Activated CD4-positive, alpha-beta memory T cell treated with anti-CD3 and anti-CD28 coated beads, Interleukin-2, amount 10 ng/mL, durations not matched to agents 7 days and 5 days (primary cell): ENCODE measurements at places on chromosomes 5 and 9. TPM values are rescaled to one million over a fixed set of nuclear protein-coding genes. Genes with fewer than 3 reads are reported as not detected.
A peak's percentile ranks its signal among the peaks of the same experiment; 100 is the strongest.

GRCh38 chr5:179716286-179716685, 16.3 kb upstream of the MAML1 start:
- H3K4me1 ChIP-seq: peaks cover 14% of the 10 kb centered on the region
- no peaks in the 10 kb centered on the region for H3K27me3 ChIP-seq
- DNase-seq: no peak
- peak overlapping the region; percentile 48 for H3K27ac ChIP-seq
- H3K36me3 ChIP-seq: peaks cover 61% of the 10 kb centered on the region

GRCh38 chr9:126052791-126053190, 273.8 kb upstream of the MVB12B start:
- H3K27ac ChIP-seq: no peak overlapping the region
- no peak for DNase-seq
- peaks cover 5% of the 10 kb centered on the region for H3K27me3 ChIP-seq
- H3K36me3 ChIP-seq: no peaks in the 10 kb centered on the region
- no peaks in the 10 kb centered on the region for H3K4me1 ChIP-seq

DNA sequence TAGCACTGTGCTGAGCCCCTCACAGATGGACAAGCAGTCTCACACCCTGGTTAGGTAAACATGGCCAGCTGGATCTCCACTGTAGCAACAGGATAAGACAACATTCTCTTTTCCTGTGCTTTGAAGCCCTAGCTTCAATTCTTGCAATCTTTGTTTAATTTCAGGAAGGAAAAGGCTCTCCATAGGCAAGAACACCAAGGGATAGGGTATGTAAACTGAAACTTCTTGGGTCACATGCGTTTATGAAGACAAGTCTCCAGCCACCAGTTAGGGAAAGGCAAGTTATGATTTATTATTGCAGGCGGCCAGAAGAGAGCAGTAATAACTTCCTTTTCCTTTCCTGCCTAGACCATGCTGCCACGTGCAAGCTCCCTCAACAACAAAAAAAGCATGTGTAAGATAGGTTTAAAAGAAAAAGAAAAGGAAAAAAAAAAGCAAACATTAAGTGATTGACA, 50.1 kb upstream of the POU5F2 start:
- no peak overlapping the region for H3K27ac ChIP-seq
- no peak overlapping the region for H3K4me3 ChIP-seq
- H3K27me3 ChIP-seq: no peaks in the 10 kb centered on the region
- H3K36me3 ChIP-seq: no peaks in the 10 kb centered on the region
- no peak for DNase-seq
- H3K4me1 ChIP-seq: no peaks in the 10 kb centered on the region

GGTA1 gene
- not detected for total RNA-seq

DNA sequence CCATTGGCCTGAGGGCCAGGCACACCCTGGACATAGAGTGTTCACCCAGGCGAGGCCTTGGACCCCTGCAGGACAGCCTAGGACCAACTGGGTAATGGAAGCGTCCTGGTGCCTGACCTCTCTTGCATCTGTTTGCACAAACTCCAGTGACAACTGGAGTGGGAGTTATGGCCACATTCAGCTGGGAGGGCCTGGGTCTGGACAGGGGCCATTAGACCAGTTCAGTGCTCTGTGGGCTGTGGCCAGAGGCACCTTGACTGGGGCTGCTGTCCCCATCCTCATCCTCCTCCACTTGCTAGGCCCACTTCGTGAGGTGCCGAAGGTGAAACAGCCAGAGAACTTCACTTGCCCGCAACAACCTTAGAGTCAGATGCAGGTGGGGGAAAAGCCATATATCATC, 372.7 kb upstream of the IRX1 start:
- no peak overlapping the region for H3K4me3 ChIP-seq
- H3K27ac ChIP-seq: no peak overlapping the region
- DNase-seq: no peak
- no peaks in the 10 kb centered on the region for H3K36me3 ChIP-seq
- no peaks in the 10 kb centered on the region for H3K27me3 ChIP-seq

GRCh38 chr9:8062459-8062858, 262.9 kb upstream of the DMAC1 start:
- no peaks in the 10 kb centered on the region for H3K27me3 ChIP-seq
- no peak overlapping the region for H3K27ac ChIP-seq
- no peaks in the 10 kb centered on the region for H3K4me1 ChIP-seq
- DNase-seq: no peak
- no peaks in the 10 kb centered on the region for H3K36me3 ChIP-seq

OR1J2 gene
- not detected for total RNA-seq

GRCh38 chr9:38284039-38284575, 108.4 kb upstream of the ALDH1B1 start:
- no peak overlapping the region for H3K4me3 ChIP-seq
- no peaks in the 10 kb centered on the region for H3K27me3 ChIP-seq
- no peaks in the 10 kb centered on the region for H3K36me3 ChIP-seq
- no peak for DNase-seq
- H3K4me1 ChIP-seq: peaks cover 16% of the 10 kb centered on the region

- no peaks in the 10 kb centered on the region for H3K27me3 ChIP-seq
- no peaks in the 10 kb centered on the region for H3K4me1 ChIP-seq
- H3K36me3 ChIP-seq: no peaks in the 10 kb centered on the region
- DNase-seq: no peak
Measured at GRCh38 chr5:27458287-27458686, 419.9 kb upstream of the CDH9 start.

TOR2A gene
- 23.3 TPM for total RNA-seq

DNA sequence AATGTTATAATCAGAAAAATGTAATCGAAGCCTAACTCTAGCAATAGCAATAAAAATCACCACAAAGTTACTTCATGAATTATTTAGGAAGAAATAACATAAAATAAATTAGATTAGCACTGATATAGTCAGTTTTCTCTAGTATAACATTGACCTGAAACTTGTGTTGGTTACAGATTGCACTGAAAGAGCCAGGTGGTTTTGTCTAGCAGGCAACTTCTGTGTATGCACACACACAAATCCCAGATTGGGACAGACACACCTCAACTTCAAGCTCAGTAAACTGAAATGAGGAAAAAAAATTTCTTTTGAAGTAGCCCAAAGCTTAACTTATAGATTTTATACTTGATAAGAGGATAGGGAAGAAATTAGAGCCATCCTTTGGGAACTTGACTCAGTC, 129.3 kb downstream of the EFNA5 start:
- peaks cover 4% of the 10 kb centered on the region for H3K27me3 ChIP-seq
- H3K4me1 ChIP-seq: peaks cover 3% of the 10 kb centered on the region
- H3K27ac ChIP-seq: no peak overlapping the region
- no peak for DNase-seq
- no peaks in the 10 kb centered on the region for H3K36me3 ChIP-seq
- no peak overlapping the region for H3K4me3 ChIP-seq

GPX8 gene
- not detected for total RNA-seq

GRCh38 chr5:60577116-60577515, 122.8 kb downstream of the DEPDC1B start:
- H3K36me3 ChIP-seq: peaks cover 7% of the 10 kb centered on the region
- no peaks in the 10 kb centered on the region for H3K27me3 ChIP-seq
- no peak for DNase-seq
- H3K4me3 ChIP-seq: no peak overlapping the region
- no peaks in the 10 kb centered on the region for H3K4me1 ChIP-seq

OR1Q1 gene
- total RNA-seq: not detected

DNA sequence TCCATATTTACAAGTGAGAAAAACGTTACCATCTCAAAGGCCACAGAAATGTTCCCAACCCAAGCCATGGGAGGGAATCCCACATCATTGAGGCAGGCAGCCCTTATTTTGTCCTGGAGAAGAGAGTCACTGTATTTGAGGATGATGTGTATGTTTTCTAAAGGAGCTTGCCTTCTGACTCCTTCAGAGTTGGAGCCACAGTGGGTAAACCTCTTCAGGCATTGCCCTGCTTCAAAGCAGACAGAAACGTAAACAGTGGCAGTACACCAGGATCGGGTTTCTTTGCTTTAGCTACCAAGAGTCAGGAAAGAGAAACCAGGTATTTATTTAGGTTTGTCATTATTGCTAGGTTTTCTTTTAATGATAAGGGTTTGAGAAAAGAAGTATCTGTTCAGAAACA, 45.7 kb downstream of the MUSK start:
- DNase-seq: no peak
- no peaks in the 10 kb centered on the region for H3K36me3 ChIP-seq
- no peaks in the 10 kb centered on the region for H3K4me1 ChIP-seq
- no peaks in the 10 kb centered on the region for H3K27me3 ChIP-seq

SLC1A3 gene
- total RNA-seq: not detected

- no peaks in the 10 kb centered on the region for H3K4me1 ChIP-seq
- H3K4me3 ChIP-seq: no peak overlapping the region
- peaks cover 19% of the 10 kb centered on the region for H3K27me3 ChIP-seq
Measured at GRCh38 chr5:127812570-127812969, 109.4 kb downstream of the CCDC192 start.

GRCh38 chr5:34021334-34021733, 13.5 kb upstream of the AMACR start:
- peaks cover 25% of the 10 kb centered on the region for H3K36me3 ChIP-seq
- H3K27me3 ChIP-seq: no peaks in the 10 kb centered on the region
- peak overlapping the region; percentile 80 for H3K27ac ChIP-seq
- peaks cover 33% of the 10 kb centered on the region for H3K4me1 ChIP-seq
- no peak for DNase-seq

DNA sequence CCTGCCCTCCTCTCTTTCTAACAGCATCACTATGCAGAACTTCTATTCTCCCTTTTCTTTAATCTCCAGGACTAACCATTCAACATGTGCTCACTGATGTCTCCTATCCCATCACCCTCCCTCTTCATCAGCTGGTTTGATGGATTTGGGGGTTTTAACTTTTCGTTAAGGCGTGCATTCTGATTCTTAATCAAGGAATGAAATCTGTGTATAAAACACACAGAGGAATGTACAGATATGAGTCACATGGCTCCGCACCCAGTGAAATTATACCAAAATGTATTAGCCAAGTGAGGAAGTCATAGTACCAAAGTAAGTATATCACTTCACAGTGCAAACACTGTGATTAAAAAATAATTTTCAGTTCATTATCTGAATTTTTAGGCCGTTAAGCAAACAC, 35.2 kb downstream of the MARCHF11 start:
- H3K27me3 ChIP-seq: no peaks in the 10 kb centered on the region
- H3K27ac ChIP-seq: no peak overlapping the region
- no peak for DNase-seq
- no peaks in the 10 kb centered on the region for H3K36me3 ChIP-seq

- no peak for DNase-seq
- no peaks in the 10 kb centered on the region for H3K36me3 ChIP-seq
- H3K27me3 ChIP-seq: no peaks in the 10 kb centered on the region
- H3K4me3 ChIP-seq: no peak overlapping the region
Measured at GRCh38 chr9:29422438-29422837, 1849.2 kb upstream of the C9orf72 start.

DNA sequence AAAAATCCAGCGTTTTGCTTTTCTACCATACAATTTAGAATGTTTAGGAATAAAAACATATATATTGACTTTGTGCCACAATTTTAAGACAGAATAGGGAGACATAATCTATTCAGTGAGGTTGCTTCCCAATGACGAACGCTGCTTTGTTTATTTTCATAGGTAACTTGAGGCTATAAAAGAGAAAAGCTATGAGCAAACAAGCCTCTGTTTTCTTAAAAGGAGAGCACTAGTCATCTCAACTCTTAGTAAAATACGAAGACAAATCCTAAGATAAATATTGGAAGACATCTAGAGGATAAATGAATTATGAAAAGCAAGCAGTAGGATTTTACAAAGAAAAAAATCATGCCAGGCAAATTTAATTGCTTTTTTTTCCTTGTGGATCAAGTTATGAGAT, 363.6 kb downstream of the ANXA1 start:
- no peak for DNase-seq
- H3K27me3 ChIP-seq: no peaks in the 10 kb centered on the region
- no peaks in the 10 kb centered on the region for H3K4me1 ChIP-seq

SLC34A1 gene
- 1.4 TPM for total RNA-seq

SPACA9 gene
- total RNA-seq: 3.6 TPM

- peaks cover 3% of the 10 kb centered on the region for H3K36me3 ChIP-seq
- H3K27ac ChIP-seq: no peak overlapping the region
- H3K27me3 ChIP-seq: peaks cover 13% of the 10 kb centered on the region
- H3K4me1 ChIP-seq: no peaks in the 10 kb centered on the region
- DNase-seq: no peak
Measured at GRCh38 chr9:86052556-86053468, 46.5 kb downstream of the GOLM1 start.

DNA sequence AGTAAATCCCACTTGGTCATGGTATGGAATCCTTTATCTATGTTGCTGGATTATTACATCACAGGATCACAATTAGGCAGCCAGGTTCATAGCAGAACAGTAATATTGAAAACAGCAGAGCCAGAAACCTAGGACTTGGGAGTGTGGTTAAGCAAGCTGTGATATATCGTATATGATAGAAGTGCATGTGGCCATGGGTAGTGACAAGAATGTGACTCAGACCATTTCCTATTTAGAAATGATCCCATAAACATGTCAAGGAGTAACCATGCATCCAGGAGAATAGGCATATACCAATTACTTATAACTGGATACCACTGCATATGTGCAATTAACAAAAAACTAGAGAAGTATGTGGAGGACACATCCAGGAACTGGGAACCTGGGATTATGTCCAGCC, 31.2 kb downstream of the AMBP start:
- no peaks in the 10 kb centered on the region for H3K36me3 ChIP-seq
- H3K27me3 ChIP-seq: peaks cover 9% of the 10 kb centered on the region
- no peak for DNase-seq
- no peaks in the 10 kb centered on the region for H3K4me1 ChIP-seq

CDH6 gene
- not detected for total RNA-seq

DNA sequence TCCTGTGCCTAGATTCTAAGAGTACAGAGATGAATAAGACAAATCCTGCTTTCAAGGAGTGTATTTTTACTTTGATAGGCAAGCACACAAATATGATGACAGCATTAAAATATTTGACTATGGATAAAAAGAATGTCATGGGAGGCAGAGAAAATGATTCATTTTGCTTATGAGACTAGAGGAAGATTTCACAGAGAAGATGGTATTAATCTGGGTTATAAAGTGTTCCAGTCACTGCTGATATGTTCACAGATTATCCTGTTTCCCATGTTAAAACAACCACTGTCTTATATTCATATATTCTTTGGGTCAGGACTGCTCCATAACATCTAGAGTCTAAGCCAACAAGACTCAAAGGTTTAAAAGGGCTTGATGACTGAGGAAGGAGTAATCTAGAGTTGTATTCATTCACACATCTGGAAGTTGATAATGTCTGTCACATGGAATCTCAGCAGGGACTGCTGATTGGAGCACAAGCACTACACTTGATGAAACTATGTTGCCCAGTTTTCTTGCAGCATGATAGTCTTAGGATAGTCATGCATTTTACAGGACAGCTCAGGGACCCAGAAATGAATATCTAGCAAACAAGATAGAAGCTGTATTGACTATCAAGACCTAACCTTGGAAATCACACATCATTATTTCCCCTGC, 79.3 kb downstream of the STARD4 start:
- no peaks in the 10 kb centered on the region for H3K27me3 ChIP-seq
- H3K4me3 ChIP-seq: no peak overlapping the region
- no peak for DNase-seq
- H3K27ac ChIP-seq: no peak overlapping the region

- H3K36me3 ChIP-seq: no peaks in the 10 kb centered on the region
- H3K4me1 ChIP-seq: no peaks in the 10 kb centered on the region
- H3K27me3 ChIP-seq: peaks cover 41% of the 10 kb centered on the region
- no peak overlapping the region for H3K27ac ChIP-seq
Measured at GRCh38 chr5:150301170-150301505, 1.6 kb downstream of the ARSI start.

ELOVL7 gene
- total RNA-seq: 1.1 TPM

GRM6 gene
- total RNA-seq: not detected

TLX3 gene
- not detected for total RNA-seq

- peaks cover 17% of the 10 kb centered on the region for H3K4me1 ChIP-seq
- H3K27me3 ChIP-seq: peaks cover 32% of the 10 kb centered on the region
- no peak overlapping the region for H3K4me3 ChIP-seq
- no peaks in the 10 kb centered on the region for H3K36me3 ChIP-seq
Measured at GRCh38 chr5:113606298-113607134, 93.0 kb downstream of the YTHDC2 start.

FOXI1 gene
- total RNA-seq: not detected
